Effector memory CD8-positive, alpha-beta T cell (primary cell): ENCODE measurements at places on chromosomes 1 and 21.

DNA sequence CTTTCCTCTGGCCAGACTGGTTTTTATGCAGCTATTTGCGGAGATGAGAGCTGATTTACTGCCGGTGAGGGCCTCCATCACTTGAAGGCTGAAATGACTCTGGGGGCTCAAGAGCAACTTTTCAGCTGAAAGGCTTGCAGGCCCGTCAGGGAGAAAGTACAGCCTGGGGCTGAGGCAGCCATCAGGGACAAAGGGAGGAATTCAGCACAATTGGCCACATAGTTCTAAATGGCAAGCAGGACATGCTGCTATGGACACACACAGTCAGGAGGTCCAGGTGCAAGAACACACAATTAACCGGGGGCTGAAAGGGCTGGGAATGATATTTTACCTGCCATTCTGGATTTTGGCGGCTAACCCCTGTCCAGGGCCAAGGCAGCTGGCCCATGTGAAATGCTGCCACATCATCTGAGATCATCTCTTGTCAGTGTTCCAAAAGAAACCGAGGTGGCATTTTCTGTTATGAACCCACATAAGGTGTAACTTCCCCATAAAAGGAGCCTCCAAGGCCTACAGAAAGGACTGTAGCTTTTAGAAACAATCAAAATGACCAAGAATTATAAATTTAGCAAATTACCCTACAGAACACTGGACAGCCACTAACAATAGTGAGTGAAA, 58.2 kb downstream of the LMX1A start:
- no peak overlapping the region for H3K27ac ChIP-seq
- no peak overlapping the region for H3K4me3 ChIP-seq
- peaks cover 22% of the 10 kb centered on the region for H3K27me3 ChIP-seq
- no peaks in the 10 kb centered on the region for H3K36me3 ChIP-seq
- DNase-seq, result no peak

DNA sequence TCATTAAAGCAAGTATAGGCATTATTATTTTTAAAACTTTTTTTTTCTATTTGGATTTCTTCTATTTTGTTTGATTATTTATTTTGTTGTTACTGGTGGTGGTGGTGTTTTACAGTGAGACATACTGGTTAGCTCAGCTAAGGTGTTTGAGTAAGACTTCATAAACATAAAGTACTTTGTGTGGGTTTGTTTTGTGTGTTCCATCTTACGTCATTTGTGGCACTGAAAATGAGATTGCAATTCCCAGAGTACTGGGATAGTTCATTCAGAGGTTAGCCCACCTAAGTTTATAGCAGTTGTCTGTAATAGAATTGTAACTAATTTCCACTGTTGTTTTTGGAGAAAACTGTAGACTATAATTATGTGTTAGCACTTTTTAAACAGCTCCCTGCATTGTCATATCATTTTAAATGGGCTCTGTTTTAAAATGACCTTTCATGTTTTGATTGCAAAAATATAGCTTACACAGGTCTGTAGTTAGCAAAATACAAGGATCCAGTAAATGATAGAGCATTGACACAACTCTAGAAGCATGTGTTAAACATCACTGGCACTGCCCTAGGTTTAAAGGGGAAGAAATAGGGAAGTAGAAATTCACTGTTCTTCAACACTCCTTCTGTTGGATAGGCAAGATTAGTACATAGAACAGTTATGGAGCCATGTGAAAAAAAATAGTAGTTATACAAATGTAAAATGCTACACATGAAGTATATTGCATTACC, 171.7 kb downstream of the NFIA start:
- H3K4me3 ChIP-seq, result peak overlapping the region; percentile 76
- H3K27ac ChIP-seq, result peak overlapping the region; percentile 29
- DNase-seq, result no peak
- H3K4me1 ChIP-seq, result peaks cover 32% of the 10 kb centered on the region
- H3K27me3 ChIP-seq, result no peaks in the 10 kb centered on the region

- H3K27ac ChIP-seq, result no peak overlapping the region
- no peak for DNase-seq
- no peaks in the 10 kb centered on the region for H3K36me3 ChIP-seq
- H3K4me1 ChIP-seq, result peaks cover 6% of the 10 kb centered on the region
Observed at GRCh38 chr1:207286786-207287468, 34.6 kb upstream of the CD55 start.

GRCh38 chr1:29197590-29197924, 15.9 kb upstream of the SRSF4 start:
- H3K4me3 ChIP-seq, result no peak overlapping the region
- no peaks in the 10 kb centered on the region for H3K4me1 ChIP-seq
- DNase-seq, result peak; percentile 19
- H3K27me3 ChIP-seq, result no peaks in the 10 kb centered on the region
- H3K36me3 ChIP-seq, result peaks cover 27% of the 10 kb centered on the region
- peak overlapping the region; percentile 26 for H3K27ac ChIP-seq

DNA sequence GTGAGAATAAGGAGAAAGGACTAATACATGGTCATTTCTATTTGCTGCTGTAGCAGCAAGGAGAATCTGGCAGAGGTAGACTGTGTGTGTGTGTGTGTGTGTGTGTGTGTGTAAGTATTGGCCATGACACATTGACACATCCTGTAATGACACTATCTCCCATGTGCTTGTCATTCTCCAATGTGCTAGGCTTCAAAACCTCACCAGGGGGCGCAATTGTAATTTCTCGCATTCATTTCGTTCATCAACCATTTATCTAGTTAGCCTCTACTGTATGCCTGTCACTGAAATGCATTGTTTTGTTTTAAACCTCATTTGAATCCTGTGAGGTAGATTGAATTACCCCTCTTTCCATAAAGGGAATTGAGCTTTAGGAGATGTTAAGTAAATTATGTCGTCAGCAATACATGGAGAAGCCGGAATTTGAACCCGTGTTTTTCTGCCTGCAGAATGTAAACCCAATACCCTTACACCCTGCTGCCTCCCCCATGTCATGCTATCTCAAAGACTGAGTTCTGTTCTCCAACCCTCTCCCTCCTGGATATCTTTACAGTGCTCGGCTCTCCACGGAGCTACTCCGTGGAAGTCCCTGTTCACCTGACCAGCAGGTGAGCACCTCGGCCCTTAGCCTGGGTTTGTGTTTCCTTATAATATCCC, 100.8 kb downstream of the UCK2 start:
- H3K27me3 ChIP-seq, result peaks cover 71% of the 10 kb centered on the region
- peaks cover 2% of the 10 kb centered on the region for H3K36me3 ChIP-seq
- H3K4me3 ChIP-seq, result no peak overlapping the region

DNA sequence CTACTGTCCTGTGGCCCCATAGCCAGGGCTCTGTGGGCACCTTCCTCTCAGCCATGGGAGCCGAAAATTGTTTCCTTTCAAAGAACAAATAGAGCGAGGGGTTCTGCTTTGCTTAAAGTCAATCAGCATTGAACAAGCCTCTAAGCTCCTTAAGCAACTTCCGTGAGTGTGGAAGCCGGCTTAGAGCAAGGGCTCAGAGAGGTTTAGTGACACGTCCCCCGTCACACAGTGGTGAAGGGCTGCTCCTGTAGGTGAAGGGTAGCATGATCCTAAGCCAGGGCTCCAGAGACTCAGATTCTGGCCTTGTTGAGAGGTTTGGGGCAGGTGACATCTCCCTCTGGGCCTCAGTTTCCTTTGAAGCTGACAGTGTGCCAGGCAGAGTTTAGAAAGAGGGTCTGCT, 94.0 kb upstream of the WNT4 start:
- no peak for DNase-seq
- no peaks in the 10 kb centered on the region for H3K36me3 ChIP-seq
- no peak overlapping the region for H3K4me3 ChIP-seq
- no peak overlapping the region for H3K27ac ChIP-seq

DNA sequence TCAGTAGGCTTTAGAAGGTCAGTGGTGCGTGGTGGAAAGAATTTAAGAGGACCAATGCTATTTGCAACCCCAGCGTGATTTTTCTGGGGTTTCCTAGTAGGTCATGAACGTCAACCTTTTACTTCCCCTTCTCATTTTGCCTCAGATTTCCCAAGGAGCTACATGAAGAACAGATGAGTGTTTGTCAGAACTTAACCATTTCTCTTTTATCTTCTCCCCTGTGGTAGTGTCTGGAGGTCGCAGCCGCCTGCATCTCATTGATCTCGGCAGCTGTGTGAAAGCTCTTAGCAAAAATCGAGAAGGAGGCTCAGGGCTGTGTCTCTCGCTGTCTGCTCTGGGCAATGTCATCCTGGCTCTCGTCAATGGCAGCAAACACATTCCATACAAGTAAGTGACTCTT, 491.1 kb downstream of the KIF26B start:
- H3K27me3 ChIP-seq, result peaks cover 29% of the 10 kb centered on the region
- no peak overlapping the region for H3K4me3 ChIP-seq
- H3K36me3 ChIP-seq, result no peaks in the 10 kb centered on the region
- DNase-seq, result no peak
- no peak overlapping the region for H3K27ac ChIP-seq

DNA sequence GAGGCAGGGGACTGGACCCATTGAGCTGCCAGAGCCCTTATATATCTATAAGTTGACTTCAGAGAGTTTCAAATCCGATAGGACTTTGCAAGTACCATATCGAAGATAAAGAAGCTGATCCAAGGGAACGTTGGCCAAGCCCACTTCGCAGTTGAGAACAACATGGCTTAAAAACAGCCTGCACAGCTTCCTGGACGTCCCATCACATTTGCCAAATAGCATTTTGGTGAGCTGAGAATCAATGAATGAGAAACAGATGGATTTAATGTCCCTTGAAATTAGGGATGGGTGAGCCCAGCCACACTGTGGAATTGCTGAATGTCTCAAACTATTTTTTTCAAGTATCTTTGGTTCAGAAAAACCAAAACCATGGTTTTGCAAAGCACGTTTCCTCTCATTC, 64.8 kb downstream of the KCNJ15 start:
- no peaks in the 10 kb centered on the region for H3K36me3 ChIP-seq
- H3K4me1 ChIP-seq, result no peaks in the 10 kb centered on the region
- no peak for DNase-seq
- H3K27me3 ChIP-seq, result peaks cover 10% of the 10 kb centered on the region
- no peak overlapping the region for H3K4me3 ChIP-seq

DNA sequence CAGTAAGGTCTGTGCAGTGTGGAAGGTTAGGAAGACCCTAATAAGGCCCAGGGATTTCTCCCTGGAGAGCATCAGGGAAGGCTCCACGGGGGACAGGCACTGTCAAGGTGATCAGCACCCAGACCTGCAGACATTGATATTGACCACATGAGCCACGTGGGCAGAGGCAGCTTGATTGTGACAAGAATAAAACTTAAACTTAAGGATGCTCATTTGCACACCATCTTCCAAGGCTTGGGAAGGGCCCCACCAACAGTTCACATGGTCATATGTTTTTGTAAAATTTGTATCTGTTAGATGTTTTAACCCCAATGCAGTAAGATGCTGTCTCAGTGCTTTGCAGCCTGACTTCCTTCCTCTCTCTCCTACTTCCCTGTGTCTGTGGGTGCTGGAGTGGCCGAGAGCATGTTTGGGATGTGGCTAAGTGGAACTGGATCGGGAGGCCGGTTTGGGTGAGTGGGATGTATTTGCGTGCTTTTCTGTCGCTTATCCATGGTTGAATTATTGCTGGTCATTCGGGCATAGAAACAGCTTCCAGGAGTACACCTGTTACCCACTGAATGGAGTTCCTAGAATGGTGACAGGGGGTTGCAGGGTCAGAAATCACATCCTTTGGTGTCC, 49.8 kb upstream of the OLIG2 start:
- H3K27ac ChIP-seq, result no peak overlapping the region
- no peaks in the 10 kb centered on the region for H3K36me3 ChIP-seq
- no peak for DNase-seq
- no peak overlapping the region for H3K4me3 ChIP-seq
- H3K27me3 ChIP-seq, result peaks cover 46% of the 10 kb centered on the region
- H3K4me1 ChIP-seq, result peaks cover 2% of the 10 kb centered on the region

- no peaks in the 10 kb centered on the region for H3K27me3 ChIP-seq
- H3K27ac ChIP-seq, result no peak overlapping the region
- H3K36me3 ChIP-seq, result no peaks in the 10 kb centered on the region
- H3K4me1 ChIP-seq, result peaks cover 3% of the 10 kb centered on the region
- DNase-seq, result no peak
Observed at GRCh38 chr21:36839123-36839522, 127.3 kb downstream of the HLCS start.

DNA sequence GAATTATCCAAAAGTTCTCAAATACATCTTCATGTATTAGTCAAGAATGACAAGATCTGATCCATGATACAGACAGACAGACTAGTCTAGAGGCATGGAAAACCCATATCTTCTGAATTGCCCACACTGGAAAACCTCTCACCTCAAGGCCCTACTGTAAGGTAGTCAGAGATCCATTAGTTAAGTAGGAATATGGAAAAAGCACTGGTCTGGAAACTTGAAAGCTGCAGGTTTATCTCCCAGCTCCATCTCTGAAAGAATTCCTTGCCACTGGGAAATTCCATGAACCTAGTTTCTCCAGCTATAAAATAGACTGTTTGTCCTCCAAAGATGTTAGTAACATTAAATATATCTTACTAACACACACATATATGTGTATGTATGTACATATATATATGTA, 169.2 kb downstream of the AKT3 start:
- DNase-seq, result no peak
- H3K4me1 ChIP-seq, result peaks cover 9% of the 10 kb centered on the region
- no peaks in the 10 kb centered on the region for H3K27me3 ChIP-seq
- H3K4me3 ChIP-seq, result no peak overlapping the region
- H3K27ac ChIP-seq, result no peak overlapping the region
- peaks cover 13% of the 10 kb centered on the region for H3K36me3 ChIP-seq

DNA sequence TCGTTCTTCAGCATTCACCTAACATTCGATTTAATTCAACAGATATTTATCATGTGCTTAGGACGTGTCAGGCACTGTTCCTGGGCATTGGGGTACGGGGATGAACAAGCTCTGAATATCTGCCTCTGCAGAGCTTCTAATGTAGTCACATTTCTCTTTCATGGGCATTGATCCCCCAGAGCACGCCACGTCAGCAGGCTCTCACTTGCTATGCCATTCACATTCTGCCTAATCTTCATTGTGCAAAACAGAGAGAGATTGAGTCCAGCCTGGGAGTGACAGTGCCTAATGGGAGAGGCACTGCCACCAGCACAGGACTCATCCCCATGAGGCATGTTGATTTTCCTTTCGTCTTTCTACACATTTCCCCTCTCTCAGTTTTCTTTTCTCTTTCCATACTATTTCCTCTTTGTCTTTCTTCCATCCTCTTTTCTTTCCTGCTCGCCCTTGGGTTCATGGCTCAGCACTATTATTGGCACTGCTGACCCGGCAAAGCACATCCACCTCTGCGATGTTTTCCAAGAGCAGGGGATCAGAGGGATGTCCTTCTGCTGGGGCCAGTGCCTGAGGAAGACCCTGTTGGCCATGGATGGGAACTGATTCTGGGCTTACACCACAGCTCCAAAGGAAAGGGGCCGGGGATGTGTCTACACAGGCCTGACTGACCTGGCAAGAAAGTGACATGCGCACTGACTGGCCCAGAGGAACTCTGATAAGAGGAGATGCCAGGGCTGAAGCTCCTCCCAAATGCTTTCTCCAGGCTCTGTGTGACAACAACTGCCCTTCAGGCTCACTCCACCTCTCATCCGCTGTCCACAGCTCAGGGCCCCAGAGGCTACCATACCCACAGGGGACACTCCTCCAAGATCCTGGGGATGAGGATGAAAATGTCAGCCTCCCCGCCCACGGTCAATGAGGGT, 195.9 kb downstream of the TOMM20 start:
- H3K27me3 ChIP-seq, result no peaks in the 10 kb centered on the region
- DNase-seq, result no peak
